Breast epithelium (tissue), 4 donors: ENCODE measurements at places on chromosomes 2 and 18.

GRCh38 chr2:13676269-13676668 is 956.2 kb upstream of the LRATD1 start:
- H3K4me1 ChIP-seq = no peaks in the 10 kb centered on the region
- H3K27ac ChIP-seq = no peak overlapping the region
- no peaks in the 10 kb centered on the region for H3K36me3 ChIP-seq
- H3K27me3 ChIP-seq = no peaks in the 10 kb centered on the region
- DNase-seq = no peak

GRCh38 chr2:215817046-215817445 is 196.3 kb downstream of the MREG start:
- no peaks in the 10 kb centered on the region for H3K27me3 ChIP-seq
- no peaks in the 10 kb centered on the region for H3K4me1 ChIP-seq
- DNase-seq = no peak
- H3K4me3 ChIP-seq = no peak overlapping the region
- no peak overlapping the region for H3K27ac ChIP-seq

GRCh38 chr2:238847841-238848690 is at the start of gene TWIST2:
TSS of gene TWIST2 (plus strand) at chr2:238848085. CDS start at chr2:238848216, 131 bp downstream.
- peak within 1 kb of the TSS; percentile 93 for H3K27ac ChIP-seq
- H3K27me3 ChIP-seq = peaks cover 41% of the 10 kb centered on the region
- peak within 1 kb of the TSS; percentile 86 for H3K4me3 ChIP-seq
- no peaks in the 10 kb centered on the region for H3K36me3 ChIP-seq

- DNase-seq = no peak
- no peak overlapping the region for H3K4me3 ChIP-seq
- no peak overlapping the region for H3K27ac ChIP-seq
- H3K27me3 ChIP-seq = no peaks in the 10 kb centered on the region
Observed at GRCh38 chr18:42047721-42048120, 92.7 kb downstream of the PIK3C3 start.
